Amniotic epithelial cell (primary cell): ENCODE measurements at places on chromosomes 2 and 18.
A peak's percentile ranks its signal among the peaks of the same experiment; 100 is the strongest.

DNA sequence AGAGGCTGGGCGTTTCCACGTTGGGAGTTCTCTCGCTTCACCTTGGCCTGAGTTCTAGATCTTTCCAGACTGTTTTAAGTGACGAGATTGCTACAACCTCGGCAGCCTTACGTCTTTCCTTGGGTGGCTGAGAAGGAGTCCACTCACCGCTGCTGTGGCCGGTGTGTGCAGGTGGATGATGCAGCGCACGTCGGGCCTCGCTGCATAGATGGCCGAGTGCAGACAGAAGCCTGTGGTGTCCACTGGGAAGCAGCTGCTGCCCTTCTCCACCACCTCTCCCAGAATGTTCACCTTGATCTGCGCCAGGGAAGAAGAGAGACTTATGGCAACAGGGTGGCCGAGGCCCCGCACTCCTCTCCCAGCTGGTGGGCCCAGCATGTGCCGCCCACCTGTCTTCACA lies 75.7 kb downstream of the ADD2 start:
- DNase-seq: no peak

DNA sequence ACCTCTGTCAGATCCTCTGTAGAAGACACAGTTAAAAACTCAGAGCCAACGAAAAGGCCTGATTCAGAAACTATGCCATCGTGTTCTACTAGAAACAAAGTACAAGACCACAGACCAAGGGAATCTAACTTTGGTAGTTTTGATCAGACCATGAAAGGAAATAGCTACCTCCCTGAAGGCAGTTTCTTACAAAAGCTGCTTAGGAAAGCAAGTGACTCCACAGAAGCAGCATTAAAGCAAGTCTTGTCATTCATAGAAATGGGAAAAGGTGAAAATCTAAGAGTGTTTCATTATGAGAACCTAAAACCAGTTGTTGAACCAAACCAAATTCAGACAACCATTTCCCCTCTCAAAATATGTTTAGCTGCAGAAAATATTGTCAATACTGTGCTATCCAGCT lies 58.2 kb downstream of the FSIP2 start:
- DNase-seq: no peak

- peak; percentile 99 for DNase-seq
Measured at GRCh38 chr2:188870289-188870688, 103.9 kb upstream of the COL3A1 start.

- peak; percentile 56 for DNase-seq
Measured at GRCh38 chr18:59988098-59988706, 88.4 kb downstream of the PMAIP1 start.

DNA sequence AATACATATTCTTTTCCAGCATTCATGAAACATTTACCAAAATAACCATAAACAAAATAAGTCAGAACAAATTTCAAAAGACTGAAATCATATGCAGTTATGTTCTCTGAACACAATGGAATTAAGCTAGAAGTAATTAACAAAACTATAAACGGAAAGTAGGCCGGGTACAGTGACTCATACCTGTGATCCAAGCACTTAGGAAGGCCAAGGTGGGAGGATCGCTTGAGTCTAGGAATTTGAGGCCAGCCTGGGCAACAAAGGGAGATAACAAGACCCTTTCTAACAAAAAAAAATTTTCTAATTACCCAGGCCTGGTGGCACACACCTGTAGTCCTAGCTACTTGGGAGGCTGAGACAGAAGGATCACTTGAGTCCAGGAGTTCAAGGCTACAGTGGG lies 14.9 kb downstream of the ATAD2B start:
- DNase-seq: peak; percentile 78

DNA sequence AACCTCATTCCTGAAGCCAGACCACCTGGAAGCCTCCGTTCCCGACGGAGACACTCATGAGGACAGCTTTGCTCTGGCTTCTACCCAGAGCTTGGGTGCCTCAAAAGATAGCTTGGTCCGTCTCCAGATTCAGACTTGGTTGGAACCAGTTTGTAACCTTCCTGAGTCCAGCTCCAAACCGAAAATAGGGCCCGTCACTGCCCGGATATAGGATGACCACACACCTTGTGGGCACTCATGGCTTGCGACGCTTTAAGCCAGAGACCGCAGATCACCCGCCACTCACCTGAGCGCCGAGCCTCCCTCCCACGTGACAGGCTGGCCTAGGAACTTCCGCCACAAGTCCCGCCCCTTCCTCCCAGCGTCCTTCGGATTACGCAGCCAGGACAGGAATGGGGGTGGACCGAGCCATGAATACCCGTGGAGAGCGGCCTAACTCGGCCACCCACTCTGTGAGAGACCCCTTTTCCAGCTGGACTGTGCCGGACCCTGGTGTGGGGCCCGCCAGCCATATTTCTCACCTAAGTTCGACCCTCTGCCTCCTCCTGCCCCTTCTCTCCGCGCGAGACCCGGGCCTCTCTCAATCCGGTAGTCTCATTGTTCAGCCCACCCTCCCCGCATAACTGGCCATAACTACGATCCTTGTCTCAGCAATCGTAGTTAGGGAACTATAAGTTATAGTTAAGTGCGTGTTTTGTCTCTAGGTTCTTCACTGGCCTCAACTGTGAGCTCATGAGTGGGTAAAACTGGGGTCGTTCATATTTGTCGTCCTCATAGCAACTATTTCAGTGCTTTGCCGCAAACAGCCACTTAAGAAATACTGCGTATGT lies at the start of gene MPV17:
MPV17 (minus strand) TSS at position 332 of the 830 bp plus-strand sequence. CDS start 580 bp downstream, outside the sequence.
- peak; percentile 89 for DNase-seq

- peak; percentile 32 for DNase-seq
Measured at GRCh38 chr18:27964811-27965210, 212.1 kb downstream of the CDH2 start.

DNA sequence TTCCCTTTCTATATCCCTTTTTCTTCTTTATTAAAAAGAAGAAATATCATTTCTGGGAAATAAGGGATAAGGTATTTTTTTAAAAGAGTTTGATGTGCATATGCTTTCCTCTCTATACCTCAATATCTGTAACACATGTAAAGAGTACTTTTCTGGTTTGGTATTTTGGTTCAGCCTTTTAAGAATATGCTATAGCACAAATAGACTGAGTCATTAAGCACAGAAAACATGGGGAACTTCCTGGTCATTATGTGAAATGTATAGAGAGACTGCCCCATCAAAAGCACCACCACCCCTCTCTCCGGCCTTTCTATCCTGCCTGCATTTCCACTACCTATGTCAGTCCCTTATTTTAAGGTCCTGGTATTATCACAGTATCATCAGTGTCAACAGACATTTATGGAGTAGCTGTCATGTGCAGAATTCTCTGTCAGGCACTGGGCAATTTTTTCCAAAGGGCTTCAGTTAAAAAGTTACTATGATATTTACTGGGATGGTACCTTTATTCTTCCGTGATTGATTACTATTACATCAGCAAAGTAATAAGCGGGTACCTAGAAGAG lies 88.4 kb downstream of the ALPK2 start:
- DNase-seq: no peak

GRCh38 chr2:133265432-133265949 lies 302.8 kb downstream of the NCKAP5 start:
- no peak for DNase-seq

GRCh38 chr18:12397254-12397653 lies 10.5 kb upstream of the PRELID3A start:
- DNase-seq: no peak

DNA sequence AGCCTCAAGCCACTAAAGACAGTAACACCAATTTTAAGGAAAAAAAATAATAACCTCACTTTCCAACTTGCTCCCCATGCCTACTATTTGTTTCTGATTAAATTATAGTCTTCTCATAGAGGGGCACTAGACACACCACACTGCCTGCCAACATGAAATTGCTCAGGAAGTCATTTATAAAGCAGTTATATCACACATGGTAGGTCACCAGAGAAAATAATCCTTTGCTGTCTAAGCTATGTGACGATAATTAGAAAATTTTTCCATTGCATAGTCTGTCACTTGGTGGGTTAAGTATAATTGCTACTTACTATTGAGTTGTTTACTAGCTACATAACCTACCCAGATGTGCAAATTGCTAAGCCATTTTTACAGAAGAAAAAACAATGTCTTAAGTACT lies 85.2 kb downstream of the INO80D start:
- no peak for DNase-seq

DNA sequence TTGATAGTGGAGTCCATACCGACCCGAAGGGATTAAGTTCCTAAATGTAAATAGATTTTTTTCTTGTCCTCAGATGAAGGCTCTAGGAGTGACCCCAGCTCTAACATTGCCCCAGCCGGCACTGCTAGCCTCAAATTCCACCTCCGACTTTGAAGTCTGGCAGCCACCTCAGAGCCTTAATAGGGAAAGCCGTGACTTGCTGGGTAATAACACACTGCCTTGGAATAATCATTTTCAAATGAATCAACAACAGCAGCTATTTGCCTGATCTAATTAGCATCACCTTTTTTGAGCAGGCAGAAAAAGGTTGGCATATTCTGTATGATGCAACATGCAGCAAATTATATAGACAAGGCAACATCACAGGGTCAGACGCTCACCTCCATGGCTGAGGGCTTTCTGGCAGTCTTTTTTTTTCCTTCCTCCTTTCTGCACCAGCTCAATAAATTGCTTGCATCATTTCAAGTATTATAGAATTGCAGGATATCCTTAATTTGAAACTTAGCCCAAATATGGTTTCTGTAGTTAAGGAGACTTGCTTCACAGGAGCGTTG lies 276.5 kb upstream of the ATP5MC3 start:
- no peak for DNase-seq

DNA sequence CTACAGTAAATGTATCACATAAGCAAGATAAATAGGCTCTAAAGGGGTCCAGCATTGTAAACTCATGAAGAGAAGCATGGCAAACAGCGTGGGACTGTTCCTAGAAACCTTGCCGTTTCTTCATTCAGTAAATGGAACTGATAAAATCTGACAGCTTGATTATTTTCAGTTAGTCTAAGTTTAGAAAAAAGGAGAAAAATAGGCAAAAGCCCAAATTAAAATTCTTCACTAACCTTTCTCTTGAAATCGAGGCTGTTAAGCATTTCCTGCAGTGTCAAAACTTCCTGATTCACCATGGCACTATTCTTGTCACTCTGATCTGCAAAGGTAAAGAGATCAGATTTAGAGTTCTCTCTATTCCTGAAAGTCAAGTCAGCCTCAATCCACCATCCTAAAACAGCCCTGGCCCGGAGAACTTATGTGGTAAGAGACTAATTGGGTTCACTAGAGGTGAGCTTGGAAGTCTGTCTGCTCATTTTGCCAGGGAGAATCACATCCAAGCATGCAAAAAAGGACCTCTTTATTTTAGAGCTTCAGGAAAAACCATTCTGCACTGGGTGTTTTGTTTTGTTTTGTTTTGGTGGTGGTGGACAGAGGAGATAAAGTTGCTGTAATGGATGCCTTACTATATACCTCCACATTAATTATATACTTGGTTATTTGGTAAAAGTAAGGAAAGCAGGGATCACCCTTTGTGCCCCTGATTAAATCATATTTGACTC lies 52.4 kb upstream of the STAT1 start:
- no peak for DNase-seq

DNA sequence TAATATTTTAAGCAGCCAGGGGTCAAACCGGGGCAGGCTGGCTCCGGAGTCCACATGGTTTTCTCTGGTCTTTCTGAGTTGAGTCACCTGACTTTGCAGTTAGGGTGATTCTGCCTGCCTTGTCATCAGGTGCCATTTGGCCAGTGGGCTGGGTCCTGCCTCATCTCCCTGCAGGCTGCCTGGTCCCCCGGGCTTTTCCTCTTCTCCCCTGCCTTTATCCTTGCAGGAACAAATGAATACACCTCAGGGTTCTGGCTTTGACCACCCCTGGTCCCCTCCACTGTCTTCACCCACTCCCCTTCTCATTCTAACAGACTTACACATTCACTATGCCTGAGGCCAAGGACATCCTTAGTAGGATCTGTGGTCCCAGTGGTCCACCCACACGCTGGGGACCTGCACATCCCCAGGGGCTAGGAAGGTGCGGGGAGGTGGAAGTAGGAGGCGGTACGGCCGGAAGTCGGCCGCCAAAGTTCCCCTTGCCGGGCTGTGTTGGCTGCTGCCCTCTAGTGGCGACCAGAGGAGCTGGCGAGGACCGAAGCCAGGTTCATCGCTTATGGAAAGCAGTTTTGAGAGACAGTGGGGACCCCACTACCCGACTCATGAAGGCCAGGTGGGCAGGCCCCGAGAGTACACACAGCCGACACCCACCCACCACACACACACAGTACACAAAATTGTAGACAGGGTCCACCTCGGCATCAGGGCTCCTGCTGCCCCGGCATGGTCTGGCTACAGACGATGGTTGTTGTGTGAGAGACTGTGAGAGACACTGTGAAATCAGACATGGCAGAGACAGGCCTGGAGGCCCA lies 6.3 kb upstream of the TEX261 start:
- DNase-seq: peak; percentile 50

DNA sequence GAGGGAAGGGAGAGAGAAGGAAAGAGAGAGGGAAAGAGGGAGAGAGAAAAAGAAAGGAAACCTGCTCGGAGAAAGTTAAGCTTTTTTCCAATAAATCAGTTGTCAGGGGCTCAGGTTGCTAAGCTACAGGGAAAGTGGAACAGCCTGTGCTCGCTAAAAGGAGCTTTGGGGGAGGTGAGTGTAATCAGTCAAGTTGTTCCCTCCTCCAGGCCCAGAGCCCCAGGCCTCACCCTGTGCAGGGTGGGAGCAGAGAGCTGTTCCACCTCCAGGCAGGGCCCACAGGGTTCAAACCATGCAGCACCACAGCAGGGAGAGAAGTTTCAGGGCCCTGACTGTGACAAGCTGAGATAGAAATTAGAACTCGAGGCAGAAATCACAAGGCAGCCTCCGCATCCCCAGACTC lies 56.4 kb upstream of the PPP1CB start:
- peak; percentile 84 for DNase-seq

GRCh38 chr18:6943143-6943542 lies 174.5 kb downstream of the LAMA1 start:
- DNase-seq: no peak

- DNase-seq: no peak
Measured at GRCh38 chr18:76432970-76433767, 61.9 kb downstream of the ZNF516 start.

GRCh38 chr18:44602380-44602779 lies 78.3 kb upstream of the SETBP1 start:
- DNase-seq: peak; percentile 48
